ENCODE measurements at places on chromosomes 3 and 15. TPM values are rescaled to one million over a fixed set of nuclear protein-coding genes. Genes with fewer than 3 reads are reported as not detected.

DNA sequence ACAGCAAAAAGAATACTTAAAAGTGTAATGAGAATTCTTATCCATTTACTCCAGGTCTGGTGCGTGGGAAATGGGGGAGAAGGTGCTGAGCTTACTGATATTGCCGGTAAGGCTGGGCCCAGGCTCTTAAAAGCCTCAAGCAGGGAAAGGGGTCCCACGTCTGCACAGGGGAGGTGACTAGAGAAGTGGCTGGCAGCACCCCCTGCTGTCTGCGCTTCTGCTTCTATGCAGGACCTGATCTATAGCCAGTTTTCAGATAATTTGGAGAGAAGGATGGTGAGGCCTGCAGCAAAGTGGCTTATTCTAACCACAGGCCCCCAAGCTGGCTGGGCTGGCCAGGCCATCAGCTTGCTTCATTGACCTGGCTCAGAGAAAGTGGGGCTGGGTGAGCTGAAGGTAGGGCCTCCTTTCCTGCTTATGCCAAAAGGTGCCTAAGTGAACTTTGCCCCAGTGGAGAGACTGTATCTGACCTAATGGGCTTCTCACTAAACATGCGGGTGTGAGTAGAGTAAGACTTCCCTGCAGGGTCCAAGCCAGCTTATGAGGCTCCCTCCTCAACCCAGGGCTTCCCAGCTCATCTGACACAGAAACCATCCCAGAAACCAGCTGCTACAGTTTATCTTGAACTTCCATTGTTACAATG, 30.9 kb upstream of the ATP1B3 start:
- no peak for DNase-seq

GRCh38 chr3:114775395-114775794, 371.7 kb downstream of the ZBTB20 start:
- no peak for DNase-seq

GRCh38 chr3:185646382-185647133, 60.5 kb downstream of the SENP2 start:
- DNase-seq, result no peak

GRCh38 chr3:98768961-98769360, 5.8 kb downstream of the ST3GAL6 start:
- DNase-seq, result no peak

DNA sequence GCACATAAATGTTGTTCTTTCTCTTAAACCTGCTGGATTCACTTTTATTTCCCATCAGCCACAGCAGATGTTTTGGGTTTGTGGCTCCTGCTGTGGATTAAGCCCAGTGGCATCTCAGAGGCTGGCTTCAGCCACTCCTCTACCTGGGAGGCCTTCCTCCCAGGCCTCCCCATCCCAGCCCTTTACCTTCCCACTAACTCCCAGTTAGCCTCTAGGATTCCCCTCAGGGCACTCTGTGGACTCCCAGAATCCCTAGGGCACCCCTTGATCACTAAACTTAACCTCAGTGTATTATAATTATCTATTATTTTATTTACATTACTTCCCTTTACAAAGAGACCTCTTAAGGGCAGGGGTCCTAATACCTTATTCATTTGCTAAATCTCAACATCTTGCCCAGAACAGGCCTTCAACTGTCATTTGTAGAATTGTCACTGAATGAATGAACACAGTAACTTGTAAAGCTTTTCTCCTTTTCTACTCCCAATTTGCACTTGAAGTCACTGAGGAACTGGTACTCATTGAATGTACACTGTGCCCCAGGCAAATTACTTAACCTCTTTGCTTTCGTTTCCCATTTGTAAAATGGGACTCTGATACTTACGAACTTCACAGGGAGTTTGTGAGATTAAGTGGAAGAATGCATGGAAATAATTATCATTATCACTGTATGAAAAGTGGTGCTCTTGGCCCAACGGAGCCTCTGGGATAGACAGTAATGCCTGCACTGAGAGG, 8.3 kb downstream of the CCDC13 start:
- DNase-seq, result no peak

GRCh38 chr3:57179580-57180410, 14.6 kb upstream of the IL17RD start:
- no peak for DNase-seq

DNA sequence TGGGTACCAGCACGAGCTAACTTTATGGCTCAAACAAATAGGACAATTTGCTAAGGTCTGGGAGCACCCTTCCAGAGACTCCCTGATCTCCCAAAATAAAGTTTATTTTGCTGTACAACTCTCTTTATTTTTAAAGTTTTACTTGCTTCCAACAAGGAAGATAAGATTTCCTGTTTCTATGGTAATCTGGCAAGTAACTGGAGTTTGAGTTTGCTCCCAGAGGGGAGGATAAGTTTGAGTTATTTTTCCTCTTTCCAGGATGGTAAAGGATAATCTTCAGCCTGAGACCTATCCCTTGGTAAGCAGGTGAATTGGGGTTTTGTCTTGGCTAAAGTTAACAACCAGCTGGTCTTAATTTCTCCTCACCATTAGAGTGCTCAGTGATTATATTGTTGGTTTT, 1019.4 kb upstream of the ALCAM start:
- DNase-seq, result no peak

- no peak for DNase-seq
Observed at GRCh38 chr3:96266395-96267190, 547.8 kb upstream of the EPHA6 start.

GRCh38 chr3:58492494-58492905, 604 bp downstream of the KCTD6 start:
- DNase-seq, result no peak

GRCh38 chr15:58880320-58880719, 53.2 kb downstream of the SLTM start:
- no peak for DNase-seq

DNA sequence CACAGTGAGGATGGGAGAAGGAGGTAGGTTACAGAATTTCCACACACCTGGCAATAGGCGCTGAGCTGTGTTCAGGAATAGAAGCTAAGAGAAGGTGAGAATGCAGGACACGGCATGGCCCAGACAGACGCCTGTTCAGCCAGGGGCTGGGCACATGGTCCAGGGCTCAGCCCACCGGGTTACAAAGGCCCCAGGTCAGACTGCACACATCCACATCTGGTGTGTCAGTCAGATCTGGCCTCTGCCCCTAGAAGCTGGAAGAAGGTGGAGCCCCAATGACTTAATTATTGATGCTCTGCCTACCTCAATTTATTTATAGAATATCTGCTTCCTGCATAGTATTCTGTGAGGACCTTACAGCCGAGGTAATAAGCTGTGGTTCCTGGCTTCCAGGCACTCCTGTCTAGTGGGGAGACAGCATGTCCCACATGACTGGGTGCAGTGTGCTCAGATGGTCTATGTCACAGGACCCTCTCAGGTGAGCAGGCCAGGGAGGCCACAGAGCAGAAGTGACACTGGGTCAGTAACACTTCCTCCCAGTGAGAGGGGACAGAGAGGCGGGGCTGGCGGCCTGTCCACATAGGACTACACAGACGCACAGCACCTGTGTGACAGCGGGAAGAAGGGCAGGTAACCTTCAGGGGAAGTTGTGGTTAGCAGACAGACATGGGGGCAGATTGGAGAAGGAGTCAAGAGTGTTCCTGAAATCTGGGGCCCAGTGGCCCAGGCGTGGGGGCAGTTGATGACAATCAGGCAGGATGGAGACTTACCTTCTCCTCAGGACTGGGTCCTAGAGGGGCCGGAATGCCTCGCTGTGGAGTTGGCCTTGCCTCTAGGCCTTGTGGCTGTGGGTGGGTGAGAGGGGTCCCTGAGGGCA, 38.6 kb upstream of the PLXNA1 start:
- no peak for DNase-seq

DNA sequence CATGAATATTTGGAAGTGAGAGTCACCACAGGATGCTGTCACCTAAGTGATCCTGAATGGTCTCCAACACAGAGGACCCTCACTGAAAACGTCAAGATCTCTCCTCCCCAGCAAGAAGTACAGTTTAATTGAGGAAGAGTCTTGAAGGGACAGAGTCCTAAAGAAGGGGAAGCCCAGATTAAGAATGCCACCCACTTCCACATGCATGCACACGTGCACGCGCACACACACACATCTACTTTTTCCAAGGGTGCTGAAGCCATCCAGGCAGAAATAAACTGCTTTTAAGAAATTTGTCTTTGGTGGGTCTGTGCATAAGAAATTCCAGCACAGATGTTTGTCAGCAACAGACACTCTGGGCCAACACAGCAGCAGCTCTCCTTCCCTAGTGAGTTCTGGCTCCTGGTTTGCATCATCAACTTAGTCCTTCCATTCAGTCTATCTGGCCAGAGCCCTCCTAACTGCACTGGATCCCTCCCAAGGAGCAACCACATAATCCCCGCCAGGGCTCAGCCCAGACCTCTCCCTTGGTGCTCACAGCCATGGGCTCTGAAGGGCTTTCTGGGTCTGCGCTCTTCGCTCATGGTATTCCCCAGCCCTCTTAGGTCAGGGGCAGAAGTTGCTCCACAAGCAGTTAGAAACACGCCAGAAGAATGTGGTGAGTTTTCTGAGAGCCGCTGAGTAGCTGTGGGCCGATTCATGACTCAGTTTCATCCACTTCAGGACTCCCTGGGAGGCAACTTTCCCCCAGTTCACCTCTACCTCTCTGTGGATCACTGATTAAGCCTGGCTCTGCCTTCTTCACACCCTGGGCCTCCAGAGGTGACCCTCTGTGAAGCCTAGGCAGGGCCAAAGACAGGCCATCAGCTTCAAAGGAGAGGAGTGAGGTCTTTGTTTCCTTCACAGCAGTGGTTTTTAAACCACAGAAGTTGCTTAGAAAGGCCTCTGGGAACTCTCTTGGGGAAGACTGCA, 132.6 kb upstream of the LIPC start:
- DNase-seq, result no peak

DNA sequence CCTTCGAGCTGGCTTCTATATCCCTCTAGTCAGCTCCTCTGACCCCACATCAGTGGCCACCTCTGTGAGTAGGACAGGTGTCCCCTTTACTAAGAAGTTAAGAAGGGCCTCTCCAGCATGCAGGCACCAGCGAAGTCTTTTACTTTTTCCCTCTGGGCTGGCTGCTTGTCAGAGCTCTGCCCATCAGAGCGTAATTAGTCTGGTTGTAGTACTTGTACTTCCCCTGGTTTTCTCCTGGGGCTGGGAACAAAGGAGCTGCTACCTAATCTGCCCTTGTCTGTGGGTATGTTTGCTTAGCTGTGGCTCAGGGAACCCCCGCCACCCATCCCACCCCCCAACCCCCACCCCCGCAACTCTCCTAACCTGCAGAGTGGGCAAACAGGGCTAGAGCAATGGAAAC, 27.4 kb upstream of the ALPK3 start:
- DNase-seq, result no peak

- DNase-seq, result no peak
Observed at GRCh38 chr3:65291448-65292125, 603.8 kb upstream of the ADAMTS9 start.

DNA sequence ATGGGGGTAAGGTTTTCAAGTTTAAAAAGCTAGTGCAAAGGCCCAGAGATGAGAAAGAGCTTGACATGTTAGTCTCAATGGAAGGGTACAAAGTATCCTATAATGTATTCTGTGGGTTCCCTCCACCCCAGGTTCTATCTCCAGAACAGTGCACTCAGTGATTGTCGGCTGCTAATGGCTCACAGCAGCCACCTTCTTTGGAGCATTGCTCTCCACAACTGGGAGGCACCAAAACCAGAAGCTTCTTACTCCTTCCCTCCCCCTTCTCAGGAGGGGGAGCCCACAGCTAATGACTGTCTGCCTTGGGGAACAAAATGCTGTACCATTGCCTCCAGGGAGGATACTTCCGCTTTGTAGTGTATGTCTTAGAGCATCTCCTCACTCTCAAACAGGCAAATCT, 439.4 kb upstream of the RBMS3 start:
- DNase-seq, result no peak

Gene IL12A
- total RNA-seq, result 1.1 TPM

Gene PCNP
- 207 TPM for total RNA-seq
